ENCODE measurements at places on chromosomes 5 and 9.

GRCh38 chr9:81682797-81683196 is 6.5 kb downstream of the TLE1 start:
- no peak for DNase-seq

- no peak for DNase-seq
These were observed 78.2 kb downstream of the ANKRD55 start for GRCh38 chr5:56154732-56155484.

- DNase-seq: no peak
These were observed 4.7 kb upstream of the GLRX start for GRCh38 chr5:95826949-95827891.

GRCh38 chr5:60505373-60506171 is 194.4 kb downstream of the DEPDC1B start:
- DNase-seq: no peak

- no peak for DNase-seq
These were observed 192.5 kb upstream of the ZNF462 start for GRCh38 chr9:106670418-106670817.

- DNase-seq: no peak
These were observed 93.9 kb downstream of the OLFM1 start for GRCh38 chr9:135181336-135181735.

DNA sequence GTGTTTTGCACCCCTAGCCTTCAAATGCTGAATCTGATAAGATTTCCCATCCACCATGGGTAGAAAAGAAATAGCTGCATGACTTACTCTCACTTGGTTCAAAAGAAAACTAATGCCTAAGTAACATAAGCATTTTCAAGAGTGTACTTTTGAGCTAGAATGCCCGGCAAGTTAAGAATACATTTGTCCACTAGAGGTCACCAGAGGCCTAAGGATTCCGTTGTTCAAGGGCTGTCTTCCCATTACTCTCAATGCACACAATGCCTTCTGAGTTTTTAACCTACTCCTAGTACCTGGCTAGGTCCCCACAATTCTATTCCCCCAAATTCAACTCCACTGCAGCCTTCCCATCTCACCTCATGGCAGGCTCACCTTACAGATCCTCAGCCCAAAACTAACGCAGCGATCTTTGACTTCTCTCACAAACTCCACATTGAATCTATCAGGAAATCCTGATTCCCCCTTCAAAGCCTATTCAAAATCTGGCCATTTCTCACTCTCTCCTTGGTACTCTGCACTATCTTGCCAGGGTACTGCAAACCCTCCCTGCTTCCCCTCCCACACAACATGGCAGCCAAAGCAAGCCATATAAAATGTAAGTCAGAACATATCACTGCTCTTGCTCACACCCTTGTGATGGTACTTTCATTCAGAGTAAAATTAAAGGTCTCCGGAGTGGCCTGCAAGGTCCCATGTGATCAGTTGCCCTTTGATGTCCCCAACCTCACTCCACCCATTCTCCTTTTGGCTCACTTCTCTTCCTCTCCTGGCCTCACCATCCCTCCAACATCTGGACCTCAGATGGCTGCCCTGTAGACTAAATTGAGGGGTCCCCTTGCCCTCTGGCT is 13.4 kb downstream of the OXCT1 start:
- DNase-seq: no peak
